ENCODE measurements at places on chromosomes 3 and 15.

- no peak for DNase-seq
Observed at GRCh38 chr3:122975924-122976293, 51.7 kb downstream of the SEMA5B start.

DNA sequence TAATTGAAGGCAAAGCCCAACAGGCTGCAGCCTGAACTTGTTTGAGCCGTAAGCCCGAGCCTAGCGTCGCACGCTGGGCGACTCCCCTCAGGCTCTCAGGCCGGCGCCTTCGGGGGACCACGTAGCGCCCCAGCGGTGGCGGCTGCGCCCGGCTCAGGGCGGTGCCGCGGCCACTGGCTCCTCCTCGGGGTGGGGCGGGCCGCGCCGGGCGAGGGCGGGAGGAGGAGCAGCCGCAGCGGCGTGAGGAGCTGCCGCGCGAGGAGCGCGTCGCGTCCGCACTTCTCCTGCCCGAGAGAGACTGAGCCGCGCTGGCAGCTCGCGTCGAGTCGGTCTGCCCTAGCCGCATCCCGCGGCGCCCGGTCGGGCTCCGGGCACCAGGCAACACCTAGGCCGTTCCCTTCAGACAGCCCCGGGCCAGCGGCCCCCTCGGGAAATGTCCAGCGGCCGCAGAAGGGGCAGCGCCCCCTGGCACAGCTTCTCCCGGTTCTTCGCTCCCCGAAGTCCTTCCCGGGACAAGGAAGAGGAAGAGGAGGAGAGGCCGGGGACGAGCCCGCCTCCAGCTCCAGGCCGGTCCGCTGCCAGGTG lies at the start of gene CRYBG3:
Gene CRYBG3, plus strand, starts transcription at position 238 of the 585 bp plus-strand sequence. Its CDS starts 196 bp downstream, at position 434.
- DNase-seq = peak; percentile 64

DNA sequence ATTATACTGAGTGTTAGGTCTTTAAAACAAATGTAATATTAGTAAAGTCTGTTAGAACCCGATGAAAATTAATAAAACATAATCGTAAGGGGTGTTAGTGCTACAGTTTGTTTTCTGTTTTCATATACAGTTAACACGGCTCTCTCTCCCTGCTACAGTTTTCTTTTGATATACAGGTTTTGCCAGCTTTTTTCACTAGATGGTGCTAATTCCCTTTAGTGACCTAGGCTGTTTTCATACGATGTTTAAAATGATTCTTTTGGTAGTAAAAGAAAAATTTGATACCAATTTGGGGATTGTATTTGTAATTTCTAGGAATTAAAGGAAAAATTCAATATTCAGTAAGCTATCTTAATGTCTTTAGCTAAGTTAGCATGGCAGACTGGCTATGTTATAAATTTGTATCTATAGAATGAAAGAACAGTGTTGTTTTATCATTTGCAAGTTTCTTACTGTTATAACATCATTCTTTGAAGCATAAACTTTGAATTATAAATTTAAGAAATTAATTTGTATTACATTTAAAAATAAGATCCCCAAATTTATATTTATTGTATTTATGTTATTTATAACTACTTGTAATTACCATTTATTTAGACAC lies 11.5 kb downstream of the APH1B start:
- DNase-seq = no peak

- no peak for DNase-seq
Observed at GRCh38 chr3:144564011-144564410, 592.4 kb downstream of the DIPK2A start.

DNA sequence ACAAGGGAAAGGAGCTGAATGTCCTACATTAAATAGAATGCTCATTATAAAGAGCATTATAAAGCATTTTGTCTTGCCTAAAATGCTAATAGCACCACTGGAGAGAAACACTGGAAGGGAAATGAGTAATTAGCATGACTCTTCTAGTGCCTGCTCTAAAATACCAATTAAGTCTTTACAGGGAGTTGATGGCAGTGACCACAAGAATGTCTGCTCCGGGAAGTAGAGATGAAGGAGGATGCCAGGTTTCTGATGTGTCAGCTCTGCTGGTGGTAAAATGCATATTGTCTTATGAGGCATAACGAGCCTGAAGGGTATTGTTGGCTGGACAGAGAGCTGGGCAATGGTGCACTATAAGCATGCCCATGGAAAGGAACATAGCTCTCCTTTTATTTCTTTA lies 49.5 kb downstream of the MYLK start:
- DNase-seq = no peak

Measured in stimulated activated CD4-positive, alpha-beta T cell treated with anti-CD3 and anti-CD28 coated beads, Interleukin-1b, Interleukin-23, amount 100 ng/mL, for 1 hour (primary cell).